ENCODE measurements at places on chromosomes 16 and 17.

GRCh38 chr17:72926171-72926570 is 166.3 kb downstream of the SLC39A11 start:
- DNase-seq: peak; percentile 9

GRCh38 chr17:82933911-82934310 is 94.1 kb upstream of the ZNF750 start:
- DNase-seq: no peak

DNA sequence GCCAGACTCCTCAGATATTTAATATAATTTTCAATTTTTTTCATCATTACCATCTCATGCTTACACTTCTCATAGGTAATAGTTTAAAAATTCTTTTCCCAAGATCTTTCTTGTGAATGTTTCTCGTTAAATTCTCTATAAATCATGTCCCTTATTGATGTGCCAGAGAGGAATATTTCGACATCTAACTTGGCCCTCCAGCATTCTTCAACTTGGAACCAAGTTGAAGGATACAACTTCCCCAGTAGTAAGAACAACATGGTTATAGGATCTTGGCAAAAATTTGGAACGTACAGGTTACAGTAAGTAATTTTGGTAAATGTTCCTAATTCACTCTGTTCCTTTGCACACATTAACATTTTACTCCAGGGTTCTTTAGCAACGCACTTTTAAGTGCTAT is 731.8 kb downstream of the CDH11 start:
- no peak for DNase-seq

DNA sequence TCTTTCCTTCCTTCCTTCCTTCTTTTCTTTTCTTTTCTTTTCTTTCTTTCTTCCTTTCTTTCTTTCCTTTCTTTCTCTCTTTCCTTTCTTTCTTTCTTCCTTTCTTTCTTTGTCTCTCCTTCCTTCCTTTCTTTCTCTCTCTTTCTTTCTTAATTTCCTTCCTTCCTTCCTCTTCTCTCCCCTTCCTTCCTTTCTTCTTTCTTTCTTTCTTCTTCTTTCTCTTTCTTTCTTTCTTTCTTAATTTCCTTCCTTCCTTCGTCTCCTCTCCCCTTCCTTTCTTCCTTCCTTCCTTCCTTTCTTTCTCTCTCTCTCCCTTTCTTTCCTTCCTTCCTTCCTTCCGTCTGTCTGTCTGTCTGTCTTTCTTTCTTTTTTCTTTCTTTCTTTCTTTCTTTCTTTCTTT is 1446.5 kb upstream of the GOT2 start:
- DNase-seq: no peak
